ENCODE measurements at places on chromosomes 6 and 20.

DNA sequence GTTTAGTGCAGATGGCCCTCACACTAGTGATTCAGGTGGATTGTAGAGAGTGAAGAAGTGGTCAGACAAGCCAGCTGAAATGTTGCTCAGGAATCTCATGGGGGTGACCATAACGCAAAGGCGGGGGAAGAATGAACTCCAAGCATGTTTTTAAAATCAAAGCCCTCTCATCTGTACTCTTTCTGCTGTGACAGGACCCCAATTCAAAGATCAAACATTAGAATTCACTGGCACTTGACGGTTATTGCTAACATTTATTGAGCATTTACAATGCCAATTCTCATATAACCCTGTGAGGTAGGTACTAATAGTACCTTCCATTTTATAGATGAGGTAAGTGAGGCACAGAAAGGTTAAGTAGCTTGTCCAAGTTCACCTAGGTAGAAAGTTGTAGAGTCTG lies 15.7 kb downstream of the ABRACL start:
- DNase-seq, result no peak

DNA sequence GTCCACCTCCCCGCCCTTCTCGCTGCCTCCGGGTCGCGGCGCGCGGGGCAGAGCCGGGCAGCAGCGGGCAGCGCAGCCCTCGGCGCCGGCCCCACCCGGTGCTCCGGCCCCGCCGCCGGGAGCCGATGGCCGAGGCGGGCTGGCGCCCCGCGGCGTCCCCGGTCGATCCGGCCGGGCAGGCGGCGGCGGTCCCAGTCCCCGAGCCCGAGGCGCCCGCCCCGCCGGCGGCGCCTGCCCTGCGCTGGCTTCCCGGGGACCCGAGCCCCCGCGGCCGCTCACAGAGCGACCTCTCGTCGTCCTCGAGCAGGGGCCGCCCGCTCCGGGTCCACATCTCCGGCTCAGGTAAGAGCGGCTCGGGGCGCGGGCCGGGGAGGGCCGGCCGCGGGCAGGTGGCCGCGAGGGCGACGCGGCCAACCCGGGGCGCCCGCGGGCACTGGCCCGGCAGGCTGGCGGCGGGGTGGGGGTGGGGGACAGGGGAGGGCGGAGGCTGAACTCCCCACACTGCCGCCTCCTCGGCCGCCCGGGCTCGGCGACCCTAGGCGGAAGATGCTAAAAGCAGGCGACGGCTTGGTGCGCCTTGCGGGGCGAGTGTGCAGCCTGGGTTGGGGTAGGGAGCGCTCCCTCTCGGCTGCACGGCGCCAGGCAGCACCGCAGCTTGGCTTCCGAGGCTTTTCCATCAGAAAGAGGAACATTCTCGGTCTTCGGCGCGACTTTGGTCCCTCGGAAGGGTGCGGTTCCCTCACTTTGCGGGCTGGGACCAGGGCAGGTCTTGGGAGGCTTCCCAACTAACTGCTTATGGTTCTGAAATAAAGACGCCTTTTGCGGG lies 25.6 kb upstream of the FUCA2 start:
- peak; percentile 48 for DNase-seq

GRCh38 chr6:82629921-82630320 lies 266.3 kb downstream of the TPBG start:
- no peak for DNase-seq

GRCh38 chr20:36800410-36800809 lies 26.8 kb upstream of the DSN1 start:
- DNase-seq, result no peak

DNA sequence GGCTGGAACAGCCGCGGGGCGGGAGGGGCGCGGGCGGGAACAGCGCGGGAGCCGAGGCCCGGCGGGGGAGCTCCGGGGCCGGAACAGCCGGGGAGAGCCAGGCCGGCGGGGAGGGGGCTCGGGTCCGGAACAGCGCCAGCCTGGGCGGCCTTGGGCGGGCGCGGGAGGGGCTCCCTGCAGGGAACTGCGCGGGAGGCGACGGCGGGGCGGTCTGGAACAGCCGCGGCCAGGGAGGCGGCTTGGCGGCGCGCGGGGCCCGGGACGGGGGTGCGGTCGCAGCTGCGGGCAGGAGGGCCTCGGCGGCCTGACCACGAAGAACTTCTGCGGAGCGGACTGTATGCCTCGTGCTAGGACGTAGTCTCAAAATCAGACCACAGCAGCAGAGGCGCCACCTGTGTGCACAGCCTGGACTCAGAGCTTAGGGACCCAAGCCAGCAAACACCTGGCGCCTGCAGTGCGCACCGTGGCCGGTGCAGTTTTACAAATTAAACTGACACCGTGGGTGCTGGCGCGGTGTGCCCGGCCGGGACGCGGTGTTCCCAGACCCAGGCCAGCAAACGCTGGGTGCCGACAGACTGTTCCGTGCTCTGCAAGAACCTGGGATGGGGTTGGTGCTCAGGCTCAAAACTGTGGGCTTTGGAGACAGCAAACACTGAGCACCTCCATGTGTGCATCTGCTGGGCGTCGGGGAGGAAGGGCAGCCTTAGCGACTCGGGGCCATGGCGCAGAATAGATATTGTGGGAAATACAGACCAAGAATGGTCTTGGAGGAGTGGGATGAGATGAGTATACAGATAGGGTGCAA lies 572 bp downstream of the ZNF341 start:
- DNase-seq, result peak; percentile 74

GRCh38 chr20:24895431-24895830 lies 53.6 kb upstream of the CST7 start:
- DNase-seq, result no peak

DNA sequence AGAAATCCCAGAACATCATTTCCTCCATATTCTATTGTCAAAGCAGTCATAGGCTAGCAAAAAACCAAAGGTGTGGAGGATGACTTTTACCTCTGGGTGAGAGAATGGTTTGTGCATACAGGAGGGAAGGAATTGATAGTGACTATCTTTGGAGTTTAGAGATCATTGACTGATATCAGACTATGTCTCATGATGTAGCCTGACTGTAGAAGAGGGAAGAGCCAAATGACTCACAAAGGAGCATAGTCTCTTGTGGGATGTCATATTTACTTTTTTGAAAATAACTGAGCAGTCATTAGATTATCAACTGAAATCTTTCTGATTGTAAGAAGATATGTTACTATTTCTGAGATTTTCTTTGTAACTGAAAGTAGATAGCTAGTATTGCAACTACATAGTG lies 158.5 kb downstream of the FLRT3 start:
- no peak for DNase-seq
